ENCODE measurements at places on chromosomes 2 and 18.

GRCh38 chr18:10261344-10262276, 192.8 kb upstream of the APCDD1 start:
- DNase-seq: no peak

DNA sequence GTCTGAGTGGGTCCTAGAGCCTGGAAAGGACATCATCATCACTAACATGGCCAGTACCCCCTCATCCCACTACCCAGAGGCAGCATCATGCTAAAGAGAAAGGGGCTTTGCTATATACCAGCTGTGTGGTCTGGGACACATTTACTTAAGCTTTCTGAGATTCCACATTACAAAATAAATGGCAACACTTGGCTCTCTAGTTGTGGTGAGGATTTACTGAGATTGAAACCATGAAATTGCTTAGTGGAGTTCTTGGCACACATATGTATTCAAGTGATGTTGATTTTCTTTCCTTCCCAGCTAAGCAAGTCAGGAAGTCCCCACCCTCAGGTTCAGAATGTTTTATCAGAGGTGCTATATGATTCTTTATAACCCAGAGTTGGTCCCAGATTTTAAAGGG, 362.0 kb downstream of the CLIP4 start:
- no peak for DNase-seq

GRCh38 chr18:3453540-3454364, 3.8 kb downstream of the TGIF1 start:
- DNase-seq: peak; percentile 27

GRCh38 chr2:71513096-71513495, 59.7 kb downstream of the DYSF start:
- no peak for DNase-seq

GRCh38 chr2:74695663-74696062, 41.6 kb downstream of the SEMA4F start:
- no peak for DNase-seq

DNA sequence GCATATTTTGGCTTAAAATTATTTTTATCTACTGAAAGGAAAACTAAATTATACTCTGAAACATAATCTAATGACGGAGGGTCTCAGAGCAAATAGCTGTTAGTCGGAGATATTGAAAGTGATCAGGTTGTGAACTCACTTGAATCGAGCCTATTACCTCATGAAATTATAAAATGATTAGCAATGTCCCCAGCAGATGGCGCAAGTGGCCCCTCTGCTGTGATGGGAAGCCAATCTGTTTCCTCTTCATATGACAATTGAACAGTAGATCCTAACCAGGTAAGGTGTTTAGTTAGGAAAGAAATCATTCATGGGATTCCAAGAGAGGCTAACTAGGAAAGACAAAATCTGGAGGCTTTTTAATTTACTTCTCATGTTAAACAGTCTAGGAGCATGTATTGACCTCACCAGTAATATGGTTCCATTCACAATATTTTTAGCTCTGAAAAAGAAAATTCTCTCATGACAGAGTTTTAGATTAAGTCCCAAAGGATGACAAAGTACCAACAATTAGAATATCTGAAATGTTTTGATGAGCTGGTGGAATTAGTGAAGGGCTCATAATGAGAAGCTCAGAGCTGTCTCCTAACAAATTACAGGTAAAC, 29.9 kb upstream of the MPPE1 start:
- DNase-seq: peak; percentile 74

Data from T47D (cell line).